T-helper 22 cell (primary cell): ENCODE measurements at places on chromosomes 7 and 10.

GRCh38 chr7:34307540-34307939, 350.5 kb upstream of the NPSR1 start:
- no peak for DNase-seq

DNA sequence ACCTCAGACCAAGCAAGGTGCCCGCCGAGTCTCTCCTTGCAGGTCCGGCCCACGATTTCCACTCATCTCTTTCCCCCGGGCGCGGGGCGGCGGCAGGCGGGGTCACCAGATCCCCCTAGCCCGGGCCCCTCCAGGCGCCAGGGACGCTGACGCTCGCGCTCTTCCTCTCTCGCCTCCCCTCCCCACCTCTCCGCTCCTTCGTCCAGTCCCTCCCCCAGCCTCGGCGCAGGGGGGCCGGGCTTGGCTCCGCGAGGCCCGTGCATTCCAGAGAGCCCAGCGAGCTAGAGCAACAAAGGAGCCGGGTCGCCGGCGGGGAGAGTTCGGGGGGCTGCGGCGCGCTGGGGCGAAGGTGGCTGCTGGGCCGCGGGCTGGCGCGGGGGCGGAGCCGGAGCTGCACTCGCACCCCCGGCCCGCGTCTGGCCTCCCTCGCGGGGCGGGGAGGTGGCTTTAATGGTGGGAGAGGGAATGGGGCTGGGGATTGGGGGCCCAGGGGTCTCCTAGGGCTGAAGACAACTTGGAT, at the start of gene SMO:
TSS of gene SMO (plus strand) at position 262 of the 520 bp plus-strand sequence. CDS start 519 bp downstream, outside the sequence.
- no peak for DNase-seq

DNA sequence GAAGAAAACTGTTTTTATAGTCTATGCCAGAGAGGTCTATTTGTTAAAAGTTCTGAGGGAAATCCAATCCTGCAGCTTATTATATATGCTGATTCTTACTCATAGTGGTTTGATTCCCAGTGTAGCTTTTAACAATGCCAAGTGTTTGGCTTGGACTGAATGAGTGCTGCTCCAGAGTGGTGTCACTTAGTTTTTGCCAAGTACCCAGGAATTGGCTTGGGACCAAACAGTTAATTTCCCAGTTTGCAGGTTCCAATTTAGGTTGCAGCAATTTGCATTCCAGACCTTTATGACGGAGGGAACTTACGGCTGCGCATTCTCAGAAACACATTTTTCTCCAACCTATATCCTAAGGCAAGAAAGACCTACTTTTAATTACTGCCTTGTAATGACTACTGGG, 32.4 kb downstream of the NSUN6 start:
- DNase-seq: no peak

DNA sequence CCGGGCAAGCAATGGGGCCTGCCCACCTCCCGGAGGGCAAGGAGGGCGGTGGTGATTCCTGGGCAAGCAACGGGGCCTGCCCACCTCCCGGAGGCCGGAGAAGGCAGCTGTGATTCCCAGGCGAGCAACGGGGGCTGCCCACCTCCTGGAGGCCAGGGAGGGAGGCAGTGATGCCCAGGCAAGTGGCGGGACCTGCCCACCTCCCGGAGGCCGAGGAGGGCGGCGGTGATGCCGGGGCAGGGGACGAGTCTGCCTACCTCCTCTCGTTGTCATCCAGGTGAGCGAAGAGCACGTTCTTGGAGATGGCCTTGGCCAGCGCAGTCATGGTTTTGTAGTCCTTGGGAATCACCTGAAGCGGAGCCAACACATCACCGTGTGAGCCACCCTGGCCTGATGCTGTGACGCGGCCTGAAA, 49.5 kb upstream of the DNAAF5 start:
- DNase-seq: no peak

- no peak for DNase-seq
Observed at GRCh38 chr10:100669616-100670015, 75.8 kb upstream of the PAX2 start.

DNA sequence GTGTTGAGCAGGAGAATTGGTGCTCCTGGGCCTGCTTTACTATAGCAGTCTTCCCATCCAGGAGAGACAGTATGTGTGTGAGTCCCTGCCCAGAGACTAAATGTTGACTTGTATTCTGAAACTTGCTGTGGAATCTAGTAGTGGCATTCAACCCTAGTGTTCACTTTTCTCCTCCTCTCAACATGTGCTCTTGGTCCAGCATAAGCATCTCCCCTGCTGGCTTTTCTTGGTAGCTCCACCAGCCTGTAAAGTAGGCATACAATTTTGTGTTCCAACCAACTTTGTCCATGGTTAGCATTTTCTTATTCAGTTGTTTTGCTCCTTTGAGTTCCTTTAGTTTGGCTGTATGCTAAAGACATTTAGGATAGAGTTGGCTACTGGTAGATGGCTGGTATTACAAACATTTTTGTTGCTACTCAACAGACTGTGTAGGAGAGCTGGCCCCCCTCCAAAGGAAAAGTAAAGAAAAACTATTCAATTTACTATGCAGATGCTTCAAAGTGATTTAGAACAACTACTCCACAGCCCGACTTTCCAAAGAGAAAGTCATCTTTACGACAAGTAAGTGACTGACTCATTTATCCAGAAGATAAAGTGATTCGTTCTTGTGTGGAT, 46.0 kb downstream of the ASB4 start:
- no peak for DNase-seq

DNA sequence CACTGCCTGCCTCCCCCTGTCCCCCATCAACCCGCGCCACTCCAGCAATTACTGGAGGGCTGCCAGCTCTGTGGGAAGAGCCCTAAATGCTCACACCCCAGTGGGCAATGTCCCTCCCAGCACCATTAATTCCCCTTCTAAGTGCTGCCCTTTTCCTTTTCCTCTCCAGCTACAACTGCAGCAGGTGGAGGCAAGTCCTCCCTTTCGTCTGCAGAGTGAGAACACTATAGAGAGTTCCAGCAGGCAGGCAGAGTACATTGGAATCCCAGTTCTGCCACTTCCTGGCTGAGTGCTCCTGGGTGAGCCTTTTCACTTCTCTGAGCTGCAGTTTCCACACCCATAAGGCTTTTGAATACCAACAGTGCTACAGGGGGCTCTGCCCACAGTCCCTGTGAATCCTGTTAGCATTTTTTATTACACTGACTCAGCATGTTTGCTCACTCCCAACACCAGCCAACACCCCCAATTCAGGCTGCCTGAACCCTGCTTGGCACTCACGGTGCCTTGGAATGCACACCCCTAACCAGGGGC, 447.0 kb downstream of the GRID1 start:
- DNase-seq: no peak

DNA sequence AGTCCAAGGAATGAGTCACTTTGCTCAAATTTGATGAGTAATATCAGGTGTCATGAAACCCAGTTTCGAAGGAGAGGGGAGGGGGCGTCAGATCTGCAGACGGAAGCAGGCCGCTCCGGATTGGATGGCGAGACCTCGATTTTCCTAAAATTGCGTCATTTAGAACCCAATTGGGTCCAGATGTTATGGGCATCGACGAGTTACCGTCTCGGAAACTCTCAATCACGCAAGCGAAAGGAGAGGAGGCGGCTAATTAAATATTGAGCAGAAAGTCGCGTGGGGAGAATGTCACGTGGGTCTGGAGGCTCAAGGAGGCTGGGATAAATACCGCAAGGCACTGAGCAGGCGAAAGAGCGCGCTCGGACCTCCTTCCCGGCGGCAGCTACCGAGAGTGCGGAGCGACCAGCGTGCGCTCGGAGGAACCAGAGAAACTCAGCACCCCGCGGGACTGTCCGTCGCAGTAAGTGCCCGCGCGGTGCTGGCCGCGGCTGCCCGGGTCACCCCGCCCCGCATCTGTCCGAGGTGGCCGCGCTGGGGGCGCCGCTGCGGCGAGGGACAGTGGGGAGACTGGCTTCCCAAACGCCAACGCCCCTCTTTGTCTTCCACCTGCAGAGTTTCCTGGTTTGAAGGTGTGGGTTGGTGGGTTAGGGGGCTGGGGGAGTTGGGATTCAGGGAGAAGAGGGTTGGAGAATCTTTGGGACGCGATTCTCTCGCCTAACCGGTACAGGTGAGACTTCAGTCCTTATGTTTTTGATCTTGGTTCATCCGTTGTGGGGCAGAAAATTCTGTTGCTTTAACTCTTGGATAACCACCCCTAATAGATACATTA, at the start of gene TAC1:
TSS of gene TAC1 (plus strand) at position 351 of the 829 bp plus-strand sequence. CDS start 527 bp downstream, outside the sequence.
- no peak for DNase-seq

DNA sequence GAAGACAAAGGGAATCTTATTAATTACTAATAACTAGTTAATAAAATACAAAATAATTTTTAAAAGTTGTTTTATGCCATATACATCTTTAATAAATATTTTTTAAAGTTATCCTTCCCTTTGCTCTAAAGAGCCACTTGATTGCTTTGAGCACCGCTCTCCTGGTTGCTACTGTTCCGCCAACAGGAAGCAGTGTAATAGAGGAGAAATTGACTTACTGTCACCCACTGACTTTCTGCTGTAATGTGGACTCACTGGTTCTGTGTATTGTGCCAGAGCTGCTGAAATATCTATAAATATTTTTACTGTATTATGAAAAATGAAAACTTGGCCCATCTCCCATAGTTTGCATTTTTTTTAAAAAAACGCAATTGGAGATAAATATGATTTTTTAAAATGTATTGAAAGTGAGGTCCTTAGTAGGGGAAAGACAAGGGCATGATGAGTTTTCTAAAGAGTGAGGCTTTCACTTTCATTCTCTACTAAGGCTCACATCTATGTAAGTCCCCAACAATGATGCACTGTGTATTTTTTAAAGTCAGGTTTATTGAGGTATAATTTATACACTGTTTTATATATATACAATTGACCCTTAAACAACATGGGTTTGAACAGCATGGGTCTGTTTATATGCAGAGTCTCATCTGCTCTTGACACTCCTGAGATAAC, 100.5 kb downstream of the NPY start:
- DNase-seq: no peak

GRCh38 chr7:35329026-35329425, 75.1 kb upstream of the TBX20 start:
- no peak for DNase-seq

DNA sequence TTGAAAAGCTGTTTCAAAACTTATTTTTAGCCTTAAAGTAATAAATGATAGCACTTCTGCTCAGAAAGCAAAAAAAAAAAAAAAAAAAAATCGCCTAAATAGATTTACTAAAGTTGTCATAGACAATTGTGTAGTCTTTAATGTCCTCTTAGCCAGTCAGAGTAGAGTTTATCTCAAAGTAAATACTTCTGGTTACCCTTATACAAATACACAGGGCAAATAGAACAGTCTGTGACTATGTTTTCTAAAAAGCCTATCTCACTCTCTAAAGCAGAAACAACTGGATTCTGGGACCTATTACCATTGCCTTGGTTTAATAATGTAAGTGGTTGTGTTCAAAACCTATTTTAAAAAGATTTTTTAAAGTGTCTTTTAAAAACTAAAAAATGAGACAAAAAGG, 156.2 kb upstream of the THSD7A start:
- DNase-seq: no peak

DNA sequence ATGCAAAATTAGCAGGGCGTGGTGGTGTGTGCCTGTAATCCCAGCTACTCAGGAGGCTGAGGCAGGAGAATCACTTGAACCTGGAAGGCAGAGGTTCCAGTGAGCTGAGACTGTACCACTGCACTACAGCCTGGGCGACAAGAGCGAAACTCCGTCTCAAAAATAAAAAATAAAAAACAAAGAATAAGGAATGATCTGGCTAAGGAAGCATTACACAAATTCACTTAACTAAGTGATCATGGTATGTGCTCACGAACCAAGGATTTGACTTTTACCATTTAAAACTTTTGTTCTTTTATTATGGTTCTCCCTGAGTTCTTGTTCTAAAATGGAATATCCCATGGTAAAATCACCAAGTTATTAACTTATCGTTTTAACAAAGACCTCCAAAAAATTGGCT, 71.2 kb downstream of the SIRT1 start:
- no peak for DNase-seq

DNA sequence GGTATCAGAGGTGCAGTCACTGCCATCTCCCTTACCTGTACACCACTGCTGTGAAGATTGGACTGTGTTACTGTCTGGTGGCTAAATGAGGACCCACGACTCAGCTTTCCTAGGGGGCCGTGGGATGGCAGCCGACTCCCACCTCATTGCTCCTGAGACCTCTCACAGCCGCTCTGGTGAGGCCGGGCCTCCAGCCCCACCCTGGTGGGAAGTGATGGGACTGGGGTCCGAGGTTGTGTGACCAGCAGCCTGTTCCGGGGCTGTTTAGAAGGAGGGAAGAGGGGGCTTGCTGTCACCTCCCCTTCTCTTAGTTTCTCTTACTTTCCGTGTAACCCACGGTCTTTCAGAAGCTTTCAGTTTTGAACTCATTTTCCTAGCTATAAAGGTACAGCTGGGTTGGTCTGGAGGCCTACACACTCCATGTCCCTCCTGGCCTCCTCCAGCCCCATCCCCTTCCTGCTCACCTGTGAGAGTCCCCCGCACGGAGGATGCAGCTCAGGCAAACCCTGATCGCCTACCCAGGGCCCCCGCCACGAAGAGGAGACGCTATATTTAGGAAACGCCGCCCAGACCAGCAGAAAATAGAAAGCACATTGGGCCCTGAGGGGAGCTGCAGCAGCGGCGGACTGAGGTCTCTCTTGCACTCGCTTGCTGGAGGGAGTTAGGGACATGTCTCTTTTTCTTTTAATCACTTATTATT, 4.6 kb downstream of the EMX2 start:
- DNase-seq: no peak

GRCh38 chr10:88004451-88004850, 141.0 kb downstream of the PTEN start:
- no peak for DNase-seq

GRCh38 chr10:123597676-123598075, 68.5 kb upstream of the GPR26 start:
- no peak for DNase-seq

- DNase-seq: no peak
Observed at GRCh38 chr10:58531084-58531695, 18.5 kb downstream of the BICC1 start.

DNA sequence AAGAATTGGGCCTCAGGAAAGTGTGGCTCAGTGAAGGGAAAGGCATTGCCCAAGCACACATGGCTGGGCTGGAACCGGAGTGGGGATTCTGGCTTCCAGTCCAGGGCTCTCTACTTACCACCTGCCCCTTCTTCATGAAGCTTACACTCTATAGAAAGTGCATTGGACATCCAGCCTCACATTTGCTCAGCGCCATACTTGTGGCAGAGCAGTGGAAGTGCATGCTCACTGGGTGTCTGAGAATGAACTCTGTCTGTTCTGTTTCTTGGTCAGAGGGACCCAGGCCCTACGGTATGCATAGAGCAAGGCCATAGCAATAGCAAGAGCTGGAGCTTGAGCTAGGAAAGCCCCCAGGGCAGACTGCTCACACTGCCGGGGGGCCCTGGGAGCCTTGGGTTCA, 1253.5 kb downstream of the TYW1 start:
- DNase-seq: no peak

- DNase-seq: no peak
Observed at GRCh38 chr10:65945061-65945460, 980.8 kb upstream of the LRRTM3 start.

GRCh38 chr7:20916311-20916710, 129.6 kb upstream of the SP8 start:
- no peak for DNase-seq

DNA sequence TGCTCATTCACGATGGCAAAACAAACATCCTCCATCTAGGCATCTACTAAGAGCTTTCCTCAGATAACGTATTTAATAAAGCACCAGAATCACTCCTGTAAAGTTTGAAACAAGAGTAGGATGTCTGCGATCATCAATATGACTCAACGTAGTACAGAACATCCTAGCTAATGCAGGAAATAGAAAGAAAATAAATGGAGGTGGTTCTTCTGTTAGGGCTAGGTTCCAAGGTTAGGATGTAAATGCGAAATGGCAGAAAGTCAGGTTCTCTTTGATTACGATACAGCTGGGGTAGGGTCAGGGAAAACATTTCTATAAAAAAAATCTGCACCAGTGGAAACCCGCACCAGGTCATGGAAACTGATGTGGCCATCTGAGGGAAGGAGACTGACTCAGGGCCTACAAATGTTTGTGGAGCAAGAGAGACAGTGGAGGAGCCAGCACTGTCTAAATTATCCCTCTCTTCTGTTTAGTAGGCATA, 29.1 kb downstream of the CCDC6 start:
- DNase-seq: no peak
